ENCODE measurements at places on chromosomes 7 and 10.

DNA sequence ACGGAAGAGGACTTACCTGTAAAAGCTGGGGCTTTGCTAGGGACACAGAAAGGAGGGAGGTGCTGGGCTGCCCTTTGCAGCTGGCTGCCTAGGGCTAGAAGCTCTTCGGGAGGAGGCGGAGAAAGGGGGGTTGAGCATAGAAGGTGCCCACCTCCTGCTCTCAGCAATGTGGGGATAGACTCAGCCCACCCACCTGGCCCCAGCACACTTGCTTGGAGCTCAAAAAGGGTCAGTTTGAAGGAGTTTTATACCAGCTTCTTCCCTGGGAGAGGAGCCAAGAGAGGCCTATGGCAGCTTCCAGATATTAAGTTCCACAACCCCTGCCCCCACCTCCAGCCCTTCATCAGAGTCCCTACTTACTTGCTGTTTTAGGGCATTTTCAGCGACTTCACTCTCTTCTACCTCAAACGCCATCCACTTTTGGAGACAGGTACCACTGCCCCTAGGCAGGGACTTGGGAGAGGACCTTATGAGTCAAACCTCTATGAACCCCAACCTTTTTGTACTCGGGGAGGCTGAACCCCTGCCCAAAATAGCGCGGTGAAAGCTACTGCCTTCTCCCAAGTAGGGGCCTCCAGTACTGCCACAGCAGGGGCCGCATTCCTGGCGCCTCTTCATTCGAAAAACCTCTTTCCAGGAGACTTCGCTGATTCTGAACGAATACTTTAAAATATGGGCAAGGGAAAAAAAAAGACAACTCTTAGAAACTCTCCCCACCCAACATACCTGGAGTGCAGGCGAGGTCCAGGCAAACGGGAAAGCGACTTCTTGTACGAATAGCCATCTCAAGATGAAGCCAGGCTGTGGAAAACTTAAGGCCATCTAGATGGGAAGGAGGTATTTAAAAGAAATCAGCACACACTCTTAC, 1.2 kb upstream of the EVX1 start:
- DNase-seq = no peak

DNA sequence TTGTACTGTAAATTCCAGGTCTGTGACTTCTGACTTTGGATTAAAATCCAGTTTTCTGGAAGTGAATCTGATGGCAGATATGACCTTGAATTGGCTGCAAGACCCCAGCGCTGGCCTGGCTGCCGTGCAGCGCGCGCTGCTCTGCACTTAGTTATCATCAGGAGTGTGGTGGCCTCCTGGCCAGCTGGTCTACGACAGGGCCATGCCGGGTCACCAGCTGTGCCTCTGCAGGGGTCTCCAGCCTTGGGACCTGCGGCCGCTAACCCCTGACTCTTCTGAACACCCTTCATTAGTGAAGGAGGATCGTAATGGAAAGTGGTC, 190.7 kb upstream of the SH2B2 start:
- DNase-seq = no peak

- DNase-seq = no peak
Measured at GRCh38 chr7:39650676-39651075, 27.3 kb downstream of the RALA start.

GRCh38 chr10:115355162-115355760, 262.1 kb downstream of the ATRNL1 start:
- peak; percentile 1 for DNase-seq

DNA sequence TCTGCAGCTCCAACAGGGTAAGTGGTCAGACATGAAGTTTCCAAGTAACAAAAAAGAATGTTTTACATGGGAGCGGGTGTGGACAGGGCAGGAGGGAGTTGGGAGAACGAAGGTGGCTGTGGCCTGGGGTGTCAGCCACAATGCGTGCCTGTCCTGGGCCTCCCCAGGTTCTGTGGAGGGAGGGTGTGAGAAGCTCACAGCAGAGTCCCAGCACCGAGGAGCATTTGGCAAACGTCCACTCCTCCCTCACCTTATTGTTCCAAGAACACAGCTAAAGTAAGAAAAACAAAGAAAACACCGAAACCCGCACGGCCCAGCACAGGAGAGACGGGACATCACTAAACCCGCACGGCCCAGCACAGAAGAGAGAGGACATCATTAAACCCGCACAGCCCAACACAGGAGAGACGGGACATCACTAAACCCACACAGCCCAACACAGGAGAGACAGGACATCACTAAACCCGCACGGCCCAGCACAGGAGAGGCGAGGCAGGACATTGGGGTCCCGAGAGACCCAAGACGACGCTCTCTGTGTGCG, 226.4 kb downstream of the MAD1L1 start:
- no peak for DNase-seq

GRCh38 chr10:36669615-36670352, 455.6 kb upstream of the ANKRD30A start:
- DNase-seq = no peak

- DNase-seq = no peak
Measured at GRCh38 chr7:106231856-106232490, 52.8 kb downstream of the NAMPT start.

DNA sequence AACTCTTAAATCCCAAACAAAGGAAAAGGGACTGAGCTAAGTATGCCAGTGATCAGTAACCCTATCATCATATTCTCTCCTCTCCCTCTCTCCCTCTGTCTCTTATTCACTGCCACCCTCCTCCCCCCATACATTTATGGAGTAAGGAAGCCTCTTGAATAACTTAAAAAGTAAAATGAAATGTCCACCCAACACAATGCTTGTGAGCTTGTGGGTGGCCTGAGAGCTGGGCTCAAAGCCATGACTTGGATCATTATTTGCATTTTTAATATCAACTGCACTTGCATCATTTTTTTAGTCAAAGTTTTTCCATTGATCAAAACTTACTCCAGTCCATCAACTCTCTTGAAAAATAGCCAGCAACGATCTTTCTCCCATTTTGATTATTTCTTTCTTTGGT, 46.8 kb downstream of the FAM107B start:
- no peak for DNase-seq

DNA sequence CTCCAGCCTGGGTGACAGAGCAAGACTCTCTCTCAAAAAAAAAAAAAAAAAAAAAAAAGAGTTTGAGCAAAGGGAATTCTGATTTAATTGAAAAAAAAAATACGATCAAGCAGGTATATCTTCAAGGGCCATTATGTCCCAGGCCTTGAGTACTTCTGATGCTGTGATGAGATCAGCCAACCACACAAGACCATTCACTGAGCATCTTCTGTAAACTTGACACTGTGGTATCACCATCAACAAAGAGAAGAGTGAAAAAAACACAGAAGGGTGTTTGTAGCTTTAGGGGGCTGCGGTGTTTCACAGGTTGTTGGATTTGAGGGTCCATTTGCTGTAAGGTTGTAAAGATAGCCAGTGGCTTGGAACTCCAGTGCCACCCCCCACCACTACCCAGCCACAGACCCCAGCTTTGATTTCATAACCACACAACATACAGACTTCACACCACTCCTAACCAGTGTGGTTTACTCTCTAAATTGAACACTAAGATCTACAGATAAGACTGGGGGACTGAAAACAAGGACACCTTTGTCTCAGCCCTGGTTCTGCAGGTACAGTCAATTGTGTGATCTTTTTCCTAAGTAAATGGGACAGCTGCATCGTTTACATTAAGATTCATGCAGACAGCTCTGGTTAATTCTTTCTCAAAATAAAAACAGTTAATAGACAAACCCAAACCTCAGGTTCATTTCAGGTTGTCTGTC, 66.4 kb downstream of the CDC123 start:
- no peak for DNase-seq

GRCh38 chr10:14751921-14752320, 22.8 kb downstream of the FAM107B start:
- DNase-seq = no peak

DNA sequence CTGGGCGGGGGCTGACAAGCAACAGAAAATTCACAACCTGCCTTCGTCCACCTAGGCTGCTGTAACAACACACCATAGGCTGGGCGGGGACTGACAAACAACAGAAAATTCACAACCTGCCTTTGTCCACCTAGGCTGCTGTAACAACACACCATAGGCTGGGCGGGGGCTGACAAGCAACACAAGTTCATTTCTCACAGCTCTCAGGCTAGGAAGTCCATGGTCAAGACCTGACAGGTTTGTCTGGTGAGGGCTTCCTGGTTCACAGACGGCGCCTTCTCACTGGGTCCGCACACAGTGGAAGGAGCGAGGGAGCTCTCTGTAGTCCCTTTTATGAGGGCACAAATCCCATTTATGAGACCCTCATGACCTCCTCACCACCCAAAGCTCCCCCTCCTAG, 52.2 kb downstream of the DIP2C start:
- no peak for DNase-seq

GRCh38 chr10:117503244-117504205, 39.0 kb upstream of the EMX2 start:
- DNase-seq = no peak

DNA sequence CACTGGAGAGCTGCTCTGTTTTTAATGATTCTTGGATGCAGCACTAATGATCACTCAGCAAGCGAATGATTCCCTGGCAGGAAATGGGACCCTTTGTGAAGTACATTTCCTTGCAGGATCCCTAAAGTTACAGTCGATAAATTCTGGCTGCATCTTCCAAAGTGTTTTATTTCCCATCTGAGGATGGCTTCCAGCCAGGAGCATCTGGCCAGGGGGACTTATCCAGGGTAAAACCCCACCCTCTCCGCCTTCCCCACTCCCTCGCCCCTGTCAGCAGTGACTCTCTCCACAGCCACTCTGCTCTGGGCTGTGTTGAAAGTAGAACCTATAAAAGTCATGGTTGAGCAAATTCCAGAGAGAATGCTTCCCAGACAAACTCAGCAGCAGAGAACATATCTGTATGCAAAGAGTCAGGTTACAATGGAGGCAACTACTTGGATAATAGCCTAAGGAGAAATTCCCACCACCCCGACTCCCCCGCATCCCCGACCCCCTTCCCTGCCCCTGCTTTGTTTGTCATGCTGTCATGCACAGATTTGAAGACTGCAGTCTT, 111.0 kb upstream of the ANLN start:
- no peak for DNase-seq

GRCh38 chr10:69716711-69717560, 84.8 kb upstream of the COL13A1 start:
- no peak for DNase-seq

DNA sequence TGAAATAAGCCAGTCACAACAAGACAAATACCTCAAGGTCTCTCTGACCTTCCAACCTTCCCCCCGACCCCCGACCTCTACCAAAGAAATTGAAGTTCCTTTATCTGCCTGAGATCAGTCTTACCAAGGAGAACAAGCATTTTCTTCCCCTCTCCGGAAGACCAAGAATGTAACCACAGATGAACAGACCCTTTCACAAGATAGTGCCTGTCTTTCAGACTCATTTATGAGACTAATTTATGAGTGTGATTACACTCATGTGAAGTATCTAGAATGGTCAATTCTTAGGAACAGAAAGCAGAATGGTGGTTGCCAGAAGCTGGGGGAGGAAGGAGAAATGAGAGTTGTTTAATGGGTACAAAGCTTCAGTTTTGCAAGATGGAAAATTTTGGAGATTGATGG, 108.9 kb upstream of the MKLN1 start:
- DNase-seq = no peak

GRCh38 chr7:155289107-155289506, 8.6 kb upstream of the INSIG1 start:
- DNase-seq = no peak

GRCh38 chr10:12418000-12418399, 68.7 kb downstream of the CAMK1D start:
- no peak for DNase-seq

GRCh38 chr7:25031432-25031831, 51.5 kb upstream of the OSBPL3 start:
- DNase-seq = no peak

DNA sequence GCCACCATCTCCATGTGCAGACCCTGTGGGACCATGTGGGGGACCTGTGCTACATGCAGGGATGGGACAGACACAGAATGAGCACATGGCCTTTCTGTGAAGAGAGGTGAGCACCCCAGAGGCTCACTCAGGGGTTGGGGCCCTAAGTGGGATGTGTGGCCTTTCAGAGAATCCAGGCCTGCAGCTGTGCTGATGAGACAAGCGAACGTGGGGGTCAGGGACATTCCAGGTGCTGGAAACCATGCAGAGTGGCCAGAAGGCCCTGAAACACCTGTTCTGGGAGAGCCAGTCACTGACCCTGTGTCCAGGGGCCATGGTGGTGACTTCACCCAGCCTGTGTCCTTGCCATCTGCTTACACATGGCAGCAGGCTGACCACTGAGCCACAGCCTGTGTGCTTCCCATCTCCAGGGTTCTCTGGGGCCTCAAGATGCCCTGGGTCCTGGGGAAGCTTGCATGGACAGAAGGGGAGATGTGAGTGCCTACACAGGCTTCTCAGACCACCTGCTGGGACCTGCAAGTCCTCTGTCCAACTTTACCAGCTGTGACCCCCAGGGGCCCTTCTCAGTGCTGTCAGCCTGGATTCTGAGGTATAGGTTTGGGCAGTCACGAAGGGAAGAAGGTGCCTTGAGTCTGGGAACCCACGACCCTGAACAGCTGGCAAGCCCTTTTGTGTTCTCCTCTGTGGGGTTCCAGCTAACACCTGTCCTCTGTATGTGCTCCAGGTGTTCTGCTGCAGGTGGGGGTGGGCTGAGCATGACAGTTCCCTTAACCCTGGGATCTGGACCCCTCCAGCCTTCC, 17.6 kb downstream of the RAMP3 start:
- DNase-seq = no peak

DNA sequence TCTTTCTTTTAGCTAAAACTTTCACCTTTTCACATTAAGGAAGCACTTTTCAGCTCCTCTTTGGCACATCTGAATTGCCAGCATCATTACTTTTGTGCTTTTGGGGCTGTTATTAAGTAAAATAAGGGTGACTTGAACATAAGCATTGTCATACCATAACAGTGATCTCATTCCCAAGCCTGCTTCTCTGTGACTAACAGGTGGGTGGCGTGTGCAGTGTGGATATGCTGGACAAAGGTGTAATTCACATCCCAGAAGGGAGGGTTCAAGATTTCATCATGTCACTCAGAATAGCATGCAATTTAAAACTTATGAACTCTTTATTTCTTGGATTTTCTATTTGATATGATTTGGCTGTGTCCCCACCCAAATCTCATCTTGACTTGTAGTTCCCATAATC, 517.4 kb upstream of the MKI67 start:
- no peak for DNase-seq

DNA sequence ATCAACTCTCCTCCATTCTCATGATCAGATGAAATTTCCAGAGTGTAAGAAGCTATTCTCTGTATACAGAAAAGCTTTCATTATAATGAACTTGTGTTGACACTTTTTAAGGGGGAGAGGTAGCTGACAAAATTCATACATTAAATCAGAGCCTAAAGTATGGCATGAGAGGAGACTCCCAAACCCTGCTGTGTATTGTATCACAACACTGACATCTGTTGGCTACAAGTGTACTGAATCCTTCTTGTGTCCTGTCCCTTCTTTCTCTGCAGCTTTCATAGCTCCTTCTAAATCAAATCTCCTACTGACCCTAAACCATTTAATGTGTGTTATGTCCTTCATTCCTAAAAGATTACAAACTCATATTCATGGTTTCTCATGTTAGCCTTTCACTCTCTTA, 70.9 kb downstream of the GCC1 start:
- no peak for DNase-seq

- DNase-seq = no peak
Measured at GRCh38 chr10:127408733-127409132, 140.4 kb upstream of the NPS start.

Data from T1000 (cell line).